ENCODE measurements at places on chromosomes 16 and 17. TPM values are rescaled to one million over a fixed set of nuclear protein-coding genes. Genes with fewer than 3 reads are reported as not detected.

- H3K27ac ChIP-seq: no peak overlapping the region
- H3K4me1 ChIP-seq: peaks cover 22% of the 10 kb centered on the region
Observed at GRCh38 chr16:73170612-73171038, 122.7 kb upstream of the ZFHX3 start.

The CNTD1 gene
- total RNA-seq: not detected

The CDH13 gene
- total RNA-seq: 123 TPM

The SERPINF2 gene
- 23.8 TPM for total RNA-seq

DNA sequence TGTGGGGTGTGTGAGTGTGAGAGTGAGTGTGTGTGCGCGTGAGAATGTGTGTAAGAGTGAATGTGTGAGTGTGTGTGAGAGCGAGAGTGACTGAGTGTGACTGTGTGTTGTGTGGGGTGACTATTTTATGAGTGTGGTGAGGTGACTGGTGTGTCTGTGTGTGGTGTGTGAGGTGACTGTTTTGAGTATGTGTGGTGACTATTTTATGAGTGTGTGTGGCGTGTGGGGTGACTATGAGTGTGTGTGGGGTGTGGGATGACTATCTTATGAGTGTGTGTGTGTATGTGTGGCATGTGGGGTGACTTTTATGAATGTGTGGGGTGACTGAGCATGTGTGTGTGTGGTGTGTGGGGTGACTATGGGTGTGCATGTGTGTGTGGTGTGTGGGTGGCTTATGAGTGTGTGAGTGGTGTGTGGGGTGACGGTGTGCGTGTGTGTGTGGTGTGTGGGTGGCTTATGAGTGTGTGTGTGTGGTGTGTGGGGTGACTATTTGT, 152.9 kb upstream of the PLCG2 start:
- DNase-seq: no peak
- H3K36me3 ChIP-seq: no peaks in the 10 kb centered on the region

Data from vagina (tissue), 2 donors.